ENCODE measurements at places on chromosomes 1 and 21.

DNA sequence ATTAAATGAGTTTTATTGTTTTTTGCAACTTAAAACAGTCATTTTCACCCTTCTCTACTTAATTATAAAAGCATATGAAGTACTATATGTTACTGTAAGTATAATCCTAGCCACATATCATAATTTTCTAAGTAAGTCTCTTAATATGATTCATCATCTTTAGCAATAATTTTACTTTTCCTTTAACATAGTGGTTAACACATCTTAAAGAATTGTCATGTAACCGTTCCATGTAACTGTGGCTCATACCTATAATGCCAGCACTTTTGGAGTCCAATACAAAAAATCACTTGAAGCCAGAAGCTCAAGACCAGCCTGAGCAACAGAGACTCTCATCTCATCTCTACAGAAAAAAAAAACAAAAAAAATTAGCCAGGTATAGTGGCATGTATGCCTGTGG, 260.6 kb upstream of the DUSP10 start:
- no peak for ATAC-seq

DNA sequence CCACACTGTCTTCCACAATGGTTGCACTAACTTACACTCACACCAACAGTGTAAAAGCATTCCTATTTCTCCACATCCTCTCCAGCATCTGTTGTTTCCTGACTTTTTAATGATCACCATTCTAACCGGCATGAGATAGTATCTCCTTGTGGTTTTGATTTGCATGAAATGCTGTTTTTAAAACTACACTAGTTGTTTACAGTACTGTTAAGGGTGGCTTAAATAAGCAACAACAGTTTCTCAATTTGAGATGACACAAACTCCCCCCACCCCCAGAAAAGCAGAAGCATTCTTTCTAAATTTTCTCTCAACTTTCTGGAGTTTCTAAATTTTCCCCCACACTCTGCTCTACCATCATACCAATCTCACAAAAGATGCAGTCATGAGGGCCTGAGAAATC, 7.1 kb upstream of the SLAMF7 start:
- no peak for ATAC-seq

DNA sequence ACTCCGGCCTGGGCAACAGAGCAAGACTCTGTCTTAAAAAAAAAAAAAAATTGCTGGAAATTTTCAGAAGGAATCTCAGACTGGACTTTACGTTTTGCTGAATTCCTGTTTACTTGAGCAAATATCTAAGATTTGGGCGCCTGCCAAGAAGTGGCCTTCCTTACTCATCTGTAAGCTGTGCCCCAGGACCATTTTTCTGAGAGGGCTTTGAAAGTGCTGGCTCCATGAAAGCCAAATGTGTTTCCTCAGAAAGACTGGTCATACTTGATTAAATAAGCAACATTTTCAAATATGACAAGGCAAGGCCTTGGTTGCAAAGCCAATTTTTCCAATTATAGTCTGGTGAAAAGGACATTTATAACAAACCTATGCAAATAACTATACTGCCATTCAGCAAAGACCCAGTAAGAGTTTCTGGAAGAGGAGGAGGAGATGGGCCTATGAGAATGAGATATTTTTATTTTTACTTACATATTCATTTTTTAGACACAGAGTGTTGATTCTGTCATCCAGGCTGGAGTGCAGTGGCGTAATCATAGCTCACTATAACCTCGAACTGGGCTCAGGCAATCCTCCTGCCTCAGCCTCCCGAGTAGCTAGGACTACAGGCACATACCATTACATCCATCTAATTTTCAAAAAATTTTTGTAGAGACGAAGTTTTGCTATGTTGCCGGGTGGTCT, 56.3 kb upstream of the HTR1D start:
- no peak for ATAC-seq

- no peak for ATAC-seq
These were observed 586.3 kb downstream of the LRRIQ3 start for GRCh38 chr1:73611681-73612080.

- no peak for ATAC-seq
These were observed 28.1 kb downstream of the SPSB1 start for GRCh38 chr1:9320520-9321479.

DNA sequence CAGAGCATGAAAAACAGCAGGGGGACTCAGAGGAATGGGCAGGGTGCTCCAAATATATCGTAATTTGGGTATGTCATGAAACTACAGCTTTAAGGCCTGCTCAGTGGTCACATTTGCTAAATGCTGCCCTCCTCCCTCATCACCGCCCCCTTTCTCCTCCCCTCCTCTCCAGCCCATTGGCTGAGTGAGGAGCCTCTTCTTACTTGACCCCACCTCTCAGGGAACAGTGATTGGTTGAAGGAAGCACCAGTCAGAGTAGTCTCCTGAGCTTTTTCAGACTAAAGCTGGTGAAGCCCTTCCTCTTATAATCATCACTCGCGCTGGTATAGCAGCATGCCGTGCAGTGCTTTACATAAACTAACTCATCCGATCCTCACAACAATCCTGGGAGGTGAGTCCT, 10.0 kb upstream of the TTC39A start:
- no peak for ATAC-seq

DNA sequence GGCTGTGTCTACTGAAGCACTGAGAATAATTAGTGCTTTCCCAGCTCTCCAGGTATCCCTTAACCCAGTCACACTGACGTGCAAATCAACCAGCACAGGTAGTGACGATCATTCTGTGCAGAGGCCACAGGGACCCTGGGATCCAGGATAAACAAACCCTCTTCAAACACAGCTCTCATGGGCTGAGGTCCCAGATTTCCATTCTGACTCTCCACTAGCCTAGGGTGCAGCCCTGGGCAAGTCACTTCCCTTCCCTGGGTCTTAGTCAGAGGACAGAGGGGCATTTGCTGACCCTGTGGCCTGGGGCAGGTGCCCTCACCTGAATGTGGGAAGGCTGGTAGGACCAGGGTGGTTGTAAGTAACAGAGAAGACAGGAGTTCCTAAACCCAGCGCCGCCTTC, 724.7 kb downstream of the MATN1 start:
- ATAC-seq: no peak

- ATAC-seq: no peak
These were observed 29.3 kb downstream of the RAB4A start for GRCh38 chr1:229300099-229300757.

DNA sequence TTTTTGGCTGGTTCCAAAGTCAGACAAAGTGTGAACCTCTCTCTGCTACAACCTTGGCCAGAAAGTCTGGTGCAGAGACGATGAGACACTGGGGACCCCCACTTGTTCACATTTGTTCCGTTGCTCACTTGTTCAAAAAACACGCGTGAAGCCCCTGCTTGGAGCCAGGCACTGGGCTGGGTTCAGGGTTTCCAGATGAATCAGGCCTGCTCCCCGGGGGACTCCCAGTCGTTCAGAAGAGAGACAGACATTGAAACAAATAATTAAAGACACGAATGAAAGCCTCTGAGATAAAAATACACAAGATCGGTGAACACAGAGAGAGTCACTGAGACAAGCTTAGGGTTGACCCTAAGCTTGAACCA, 101.5 kb upstream of the RUNX3 start:
- no peak for ATAC-seq

DNA sequence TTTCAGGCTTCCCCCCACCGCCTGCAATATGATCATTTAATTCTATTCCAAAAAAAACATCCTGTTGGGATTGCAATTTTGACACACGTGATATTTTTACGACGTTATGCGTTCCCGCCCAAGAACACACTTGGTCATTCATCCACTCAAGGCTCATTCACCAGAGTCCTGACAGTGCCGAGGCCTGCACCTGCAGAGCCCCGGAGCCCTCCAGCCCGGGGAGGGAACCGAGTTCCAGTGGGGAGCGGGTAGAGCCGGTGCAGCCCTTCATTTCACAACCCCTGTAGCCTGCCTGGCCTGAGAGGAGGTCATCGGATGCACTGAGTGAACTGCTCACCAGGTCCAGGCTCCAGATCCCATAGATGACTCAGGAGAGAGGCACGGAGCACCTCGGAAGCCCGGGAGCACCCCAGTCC, 156.0 kb upstream of the BACE2 start:
- peak; percentile 10 for ATAC-seq

GRCh38 chr1:228510101-228510802, 23.1 kb downstream of the RNF187 start:
- ATAC-seq: peak; percentile 26

GRCh38 chr21:45451091-45451740, 46.3 kb downstream of the COL18A1 start:
- no peak for ATAC-seq

DNA sequence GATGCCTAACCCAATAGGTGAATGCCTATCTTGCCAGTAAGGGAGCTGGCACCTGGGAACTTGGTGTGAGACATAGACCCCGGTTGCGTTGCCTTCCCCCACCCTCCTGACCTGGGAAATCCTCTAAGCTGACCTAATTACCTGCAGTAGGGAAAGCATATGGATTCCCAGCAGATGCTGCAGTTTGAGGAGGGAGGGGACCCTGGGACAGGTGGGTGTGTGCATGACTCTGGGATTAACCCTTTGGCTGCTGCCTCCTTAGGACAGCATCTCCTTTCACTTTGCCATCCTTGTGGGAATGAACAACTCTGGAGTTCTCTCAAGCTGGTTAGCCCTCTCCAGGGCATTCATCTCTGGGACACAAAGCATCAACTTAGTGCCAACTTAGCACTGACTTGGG, 16.4 kb upstream of the NFASC start:
- no peak for ATAC-seq

- ATAC-seq: no peak
These were observed 144.9 kb upstream of the HP1BP3 start for GRCh38 chr1:20931930-20932436.

DNA sequence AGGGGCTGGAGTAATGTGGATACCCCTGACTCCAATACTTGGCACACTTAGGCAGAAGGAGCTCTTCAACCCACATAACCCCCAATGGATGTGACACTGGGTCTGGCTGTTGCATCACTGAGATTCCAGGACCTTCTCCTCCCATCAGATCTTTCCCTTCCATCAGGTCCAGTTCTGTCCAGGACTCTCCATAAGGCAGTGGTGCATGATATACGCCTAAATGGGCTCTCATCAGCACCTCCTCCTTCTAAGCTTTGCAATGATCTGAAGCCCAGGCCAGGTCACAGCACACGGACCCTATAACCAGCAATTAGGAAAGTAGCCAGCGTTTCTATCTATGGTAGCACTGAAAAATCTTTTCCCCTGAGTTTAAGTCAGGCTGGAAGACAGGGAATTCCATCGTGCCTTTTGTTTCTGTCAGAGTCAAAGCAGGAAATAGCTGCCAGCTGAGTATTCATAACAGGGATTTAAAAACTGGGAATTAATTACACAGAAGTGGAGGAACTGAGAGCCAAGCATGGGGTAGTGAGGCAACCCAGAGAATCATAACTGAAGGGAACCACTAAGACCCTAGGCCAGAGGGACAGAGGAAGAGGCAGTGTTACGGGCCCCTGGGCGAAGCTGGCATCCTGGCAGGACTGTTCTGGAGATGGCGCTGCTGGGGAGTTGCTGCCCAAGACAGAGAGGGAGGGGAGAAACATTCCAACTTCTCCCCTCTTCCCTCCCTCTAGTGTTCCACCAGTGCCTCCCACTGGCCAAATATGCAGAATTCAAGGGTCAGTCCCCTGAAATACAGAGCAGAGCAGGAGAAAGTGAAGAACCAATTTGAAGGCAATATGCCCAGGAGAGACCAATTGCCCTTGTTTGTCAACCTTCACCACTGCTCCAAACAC, 37.5 kb upstream of the HOOK1 start:
- ATAC-seq: no peak

DNA sequence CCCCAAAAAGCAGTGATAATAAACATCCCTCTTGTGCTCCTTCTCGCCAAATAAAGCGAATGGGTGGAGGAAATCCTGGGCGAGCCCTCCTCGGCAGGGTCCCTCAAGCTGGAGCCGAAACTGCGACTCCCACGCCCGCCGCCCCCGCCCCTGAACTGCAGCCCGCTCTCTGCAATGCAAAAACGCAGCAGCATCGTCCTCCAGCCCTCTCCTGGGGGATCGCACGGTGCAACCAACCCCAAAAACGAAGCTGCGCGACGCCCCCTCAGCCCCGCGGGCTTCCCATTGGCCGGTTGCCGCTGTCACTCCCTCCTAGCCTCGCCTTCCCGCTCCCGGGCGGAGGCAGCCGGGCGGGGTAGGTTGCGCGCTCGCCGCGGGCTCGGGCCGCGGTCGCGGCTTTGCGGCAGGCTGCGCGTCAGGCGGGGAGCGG, at the start of gene TMCC2:
TSS of gene TMCC2 (plus strand) at position 363 of the 430 bp plus-strand sequence. CDS start 619 bp downstream, outside the sequence.
- peak; percentile 77 for ATAC-seq

GRCh38 chr1:93608187-93609109, 73.2 kb downstream of the BCAR3 start:
- no peak for ATAC-seq

DNA sequence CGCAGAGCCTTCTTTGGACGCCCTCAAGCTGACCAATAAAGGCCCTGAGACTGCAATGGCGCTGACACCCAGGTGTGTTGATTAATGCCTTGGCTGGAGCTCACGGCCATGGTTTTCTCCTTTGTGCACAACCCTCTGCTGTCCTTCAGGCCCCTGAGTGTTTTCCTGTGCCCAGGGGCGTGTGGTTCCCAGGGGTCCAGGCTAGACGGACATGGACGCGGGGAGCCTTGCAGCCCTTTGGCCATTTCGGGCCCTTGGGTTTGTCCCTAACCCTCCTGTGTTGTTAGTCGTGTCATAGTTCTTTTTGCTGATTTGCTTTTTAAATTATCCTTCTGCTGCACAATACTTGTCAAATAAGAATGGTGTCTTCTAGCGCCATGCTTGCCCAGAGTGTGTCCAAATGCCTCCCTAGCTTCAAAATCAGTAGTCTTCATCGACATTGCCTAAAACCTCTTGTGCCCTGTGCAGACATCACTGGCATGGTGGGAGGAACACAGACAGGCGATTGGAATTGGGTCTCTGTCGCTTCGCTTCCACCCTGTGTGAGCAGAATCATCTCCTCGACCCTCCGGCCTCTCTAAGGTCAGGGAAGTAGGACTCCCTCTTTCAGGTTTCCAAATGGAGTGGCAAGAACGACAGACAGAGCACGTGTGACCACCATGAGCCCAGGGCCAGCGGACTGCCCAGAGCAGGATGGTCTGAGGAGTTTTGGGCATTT, 1.9 kb downstream of the KRTAP10-4 start:
- no peak for ATAC-seq

GRCh38 chr1:213065800-213066199, 14.8 kb downstream of the RPS6KC1 start:
- ATAC-seq: no peak

- no peak for ATAC-seq
These were observed 8.9 kb downstream of the KRTAP10-1 start for GRCh38 chr21:44530903-44531605.

DNA sequence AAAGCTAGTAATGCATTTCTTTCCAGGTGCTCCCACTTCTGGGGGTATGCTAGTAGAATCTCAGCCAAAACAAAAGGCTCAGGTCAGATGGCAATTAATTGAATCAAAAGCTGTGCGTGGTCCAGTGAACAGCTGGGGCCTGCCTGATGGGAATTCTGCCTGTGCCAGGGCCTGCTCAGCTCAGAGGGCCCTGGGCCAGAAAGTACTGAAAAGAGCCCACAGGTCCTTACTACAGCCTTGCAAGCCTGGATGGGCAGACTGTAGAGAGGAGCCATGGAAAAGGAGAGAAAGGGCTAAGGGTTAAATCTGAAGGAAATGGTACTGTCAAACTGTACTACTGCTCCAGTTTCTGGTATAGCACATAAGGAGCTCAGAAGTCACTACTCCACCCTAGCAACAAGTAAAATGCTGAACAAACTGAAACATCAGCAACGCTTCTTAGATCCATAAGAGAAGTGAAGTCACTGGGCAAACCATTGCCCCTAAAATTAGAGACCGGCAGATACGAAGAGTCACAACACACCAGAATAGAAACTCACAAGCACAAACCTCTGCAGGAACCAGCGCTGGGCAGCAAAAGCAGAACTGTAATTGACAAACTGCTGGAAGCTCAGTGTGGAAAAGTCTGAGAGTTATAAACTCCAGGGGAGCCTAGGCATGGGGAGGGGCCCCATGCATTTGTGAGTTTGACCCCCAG, 121.1 kb upstream of the SYT6 start:
- ATAC-seq: no peak

- ATAC-seq: no peak
These were observed 123.3 kb downstream of the CNIH3 start for GRCh38 chr1:224739303-224739996.

Data from esophagus mucosa (tissue), 1 donor.